ENCODE measurements at places on chromosomes 16 and 17.

DNA sequence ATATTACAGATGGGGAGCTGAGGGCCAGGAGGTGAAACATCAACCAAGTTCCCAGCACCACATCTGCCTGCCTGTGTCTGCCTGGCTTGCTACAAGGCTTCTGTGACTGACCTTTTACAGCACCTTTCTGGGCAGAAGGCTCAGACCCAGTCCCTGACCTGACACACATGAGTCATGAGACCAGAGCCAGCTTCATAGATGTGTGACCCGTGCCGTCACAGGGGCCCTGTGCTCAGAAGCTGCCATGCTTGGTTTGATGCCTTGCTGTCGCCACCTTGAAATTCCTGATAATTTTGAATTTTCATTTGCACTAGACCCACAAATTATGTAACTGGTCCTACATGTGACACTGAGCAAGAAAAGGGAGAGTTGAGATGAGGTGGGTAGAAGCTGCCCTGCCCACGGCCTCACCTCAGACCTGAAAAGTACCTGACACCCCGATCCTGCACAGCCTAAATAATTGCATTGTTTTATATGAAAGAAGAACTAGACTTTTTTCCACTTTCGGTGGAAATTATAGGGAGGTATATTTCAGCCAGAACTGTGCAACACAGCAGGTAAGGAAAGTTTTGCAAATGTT is 13.3 kb upstream of the PECAM1 start:
- DNase-seq = no peak

- no peak for DNase-seq
Measured at GRCh38 chr17:50891577-50891989, 25.4 kb upstream of the TOB1 start.

GRCh38 chr17:46274238-46274637 is 20.7 kb upstream of the LRRC37A start:
- DNase-seq = no peak

- no peak for DNase-seq
Measured at GRCh38 chr16:78817200-78817739, 717.8 kb downstream of the WWOX start.

- no peak for DNase-seq
Measured at GRCh38 chr16:27985981-27986380, 77.5 kb downstream of the GSG1L start.

- peak; percentile 46 for DNase-seq
Measured at GRCh38 chr17:39926588-39927100, 757 bp downstream of the ORMDL3 start.

- DNase-seq = no peak
Measured at GRCh38 chr17:6831661-6832263, at the start of gene TEKT1. Gene TEKT1, minus strand, starts transcription at chr17:6831729. Its CDS starts 1,353 bp downstream, at chr17:6830376.

DNA sequence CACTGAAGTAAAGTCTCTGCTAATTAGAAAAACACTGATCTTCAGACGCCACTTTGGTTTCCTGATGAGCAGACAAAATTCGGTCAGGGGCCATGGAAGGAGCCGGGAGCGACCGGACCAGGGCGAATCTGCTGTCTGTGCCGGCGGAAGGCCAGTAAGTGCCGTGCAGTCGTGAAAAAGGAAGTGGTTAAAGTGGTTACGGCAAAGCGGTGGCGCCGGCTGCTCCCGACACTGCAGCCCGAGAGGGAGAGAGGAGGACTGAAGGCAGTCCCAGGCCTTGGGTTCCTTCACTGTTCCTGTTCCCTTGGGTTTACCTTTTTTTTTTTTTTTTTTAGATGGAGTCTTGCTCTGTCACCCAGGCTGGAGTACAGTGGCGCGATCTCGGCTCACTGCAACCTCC is 17.3 kb upstream of the HEXD start:
- peak; percentile 26 for DNase-seq

- no peak for DNase-seq
Measured at GRCh38 chr17:309361-309888, 43.2 kb downstream of the RPH3AL start.

Measured in SW480 (cell line).